ENCODE measurements at places on chromosomes 3 and 15. TPM values are rescaled to one million over a fixed set of nuclear protein-coding genes. Genes with fewer than 3 reads are reported as not detected.

- DNase-seq, result no peak
Observed at GRCh38 chr3:149605902-149606301, 51.9 kb downstream of the WWTR1 start.

DNA sequence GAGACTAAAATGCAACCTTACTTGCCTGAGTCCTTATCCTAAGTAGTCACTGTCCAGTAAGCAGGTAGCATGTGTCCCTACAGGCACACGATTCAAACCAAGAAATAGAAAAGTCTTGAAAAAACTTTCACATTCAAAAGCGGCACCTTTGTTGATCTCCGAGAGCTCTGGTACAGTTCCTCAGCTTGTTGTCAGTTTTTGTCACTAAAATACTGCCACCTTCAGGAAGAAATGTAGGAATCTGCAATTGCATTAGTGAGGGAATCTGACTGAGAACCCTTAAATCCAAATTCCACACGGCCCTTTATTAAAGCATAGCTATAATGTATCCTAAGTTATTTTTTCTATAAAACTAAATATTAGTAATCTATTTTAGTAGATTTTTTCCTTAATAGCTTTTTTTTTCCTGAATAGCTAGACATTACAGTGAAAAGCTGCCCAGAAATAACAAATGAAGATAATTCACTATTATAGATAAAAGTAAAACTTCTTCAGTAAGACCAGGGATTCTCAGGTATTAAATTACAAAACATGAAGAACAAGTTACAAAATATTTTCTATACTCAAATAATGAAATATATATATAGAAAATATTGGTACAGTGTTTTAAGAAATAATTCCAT is 44.0 kb downstream of the CCDC54 start:
- peak; percentile 25 for DNase-seq

DNA sequence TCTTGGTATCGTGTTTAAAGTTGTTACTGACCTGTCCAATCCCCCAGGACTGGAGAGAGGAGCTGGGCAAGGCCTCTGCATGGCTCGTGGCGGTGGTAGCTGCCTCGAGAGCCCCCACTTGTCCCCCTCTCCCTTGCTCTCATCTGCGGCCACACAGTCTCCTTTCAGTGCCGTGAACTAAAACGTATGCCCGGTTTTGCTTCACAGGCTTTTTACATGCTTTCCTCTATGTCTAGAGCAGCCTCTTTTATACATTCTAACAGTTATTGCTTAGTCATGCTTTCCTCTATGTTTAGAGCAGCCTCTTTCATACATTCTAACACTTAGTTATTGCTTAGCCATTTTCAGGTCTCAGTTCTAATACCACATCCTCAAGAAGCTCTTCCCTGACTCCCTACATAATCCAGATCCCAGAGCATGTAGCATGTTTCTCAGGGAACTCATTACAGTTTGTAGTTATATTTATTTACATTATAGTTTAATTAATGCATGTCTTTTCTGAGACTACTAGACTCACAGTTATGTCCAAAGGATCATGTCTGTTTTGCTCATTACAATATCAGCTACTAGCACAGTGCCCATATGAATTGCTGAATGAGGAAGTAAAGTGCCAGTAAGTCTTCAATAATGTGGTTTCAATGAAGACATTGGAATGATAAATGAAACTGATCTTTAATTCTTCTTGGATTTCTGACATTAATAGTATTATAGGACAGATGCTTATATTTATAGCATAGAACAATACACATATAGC is 66.5 kb upstream of the TBL1XR1 start:
- no peak for DNase-seq

- no peak for DNase-seq
Observed at GRCh38 chr3:196686436-196686835, 25.6 kb downstream of the CEP19 start.

DNA sequence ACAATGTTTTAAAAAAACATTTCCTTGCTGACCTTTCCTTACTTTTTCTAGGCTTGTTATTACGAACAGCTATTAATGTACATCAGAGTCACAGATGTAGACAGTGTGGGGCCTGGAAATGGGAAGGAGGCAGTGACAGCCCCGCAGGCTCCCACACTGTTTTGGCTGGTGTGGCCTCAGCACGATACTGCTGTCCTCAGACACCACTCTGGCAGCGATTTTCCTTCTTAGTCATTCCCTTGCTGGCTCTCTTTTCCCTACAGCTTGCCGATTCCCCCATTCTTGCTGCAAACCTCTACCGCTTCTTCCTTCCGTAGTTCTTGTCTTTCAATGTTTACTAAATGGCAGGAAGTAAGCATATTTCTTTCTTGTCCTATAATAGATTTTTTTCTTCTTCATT is 113.1 kb downstream of the ABI3BP start:
- no peak for DNase-seq

MESP1 gene
- total RNA-seq, result 4.4 TPM

DNA sequence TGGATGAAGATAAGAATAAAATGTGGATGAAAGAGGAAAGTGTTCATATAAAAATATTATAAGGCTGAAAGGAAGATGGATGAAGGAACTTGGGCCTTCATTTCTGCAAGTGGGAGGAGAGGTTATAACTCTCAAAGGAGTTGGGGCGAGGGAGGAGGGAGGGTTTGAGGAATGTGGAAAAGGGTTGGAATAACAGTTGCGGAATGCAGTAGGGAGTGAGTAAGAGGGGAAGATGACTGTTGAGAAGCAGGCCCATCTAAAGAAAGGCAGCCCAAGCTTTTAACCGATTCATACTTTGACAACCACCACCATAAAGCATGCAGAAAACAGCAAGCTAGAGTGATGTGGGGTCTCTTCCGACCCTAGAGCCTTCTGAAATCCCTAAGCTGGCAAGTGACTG is 8.3 kb upstream of the TM4SF4 start:
- no peak for DNase-seq

ISG20 gene
- 51.2 TPM for total RNA-seq

GOLGA6D gene
- not detected for total RNA-seq

GRCh38 chr15:62771234-62771633 is 271.3 kb upstream of the TPM1 start:
- DNase-seq, result no peak

GRCh38 chr15:72289597-72290325 is 17.4 kb upstream of the PARP6 start:
- DNase-seq, result no peak

RPLP1 gene
- 2,674 TPM for total RNA-seq

CNTN4 gene
- not detected for total RNA-seq

SUCNR1 gene
- total RNA-seq, result not detected

- DNase-seq, result no peak
Observed at GRCh38 chr3:10986592-10986991, 6.0 kb upstream of the SLC6A1 start.

HCLS1 gene
- total RNA-seq, result 248 TPM

PPP1R14D gene
- not detected for total RNA-seq

SNTN gene
- total RNA-seq, result not detected

NANOGP8 gene
- not detected for total RNA-seq

ROPN1 gene
- not detected for total RNA-seq

GRCh38 chr3:27632431-27633223 is 89.5 kb downstream of the EOMES start:
- peak; percentile 42 for DNase-seq

HMG20A gene
- 38.2 TPM for total RNA-seq

DNA sequence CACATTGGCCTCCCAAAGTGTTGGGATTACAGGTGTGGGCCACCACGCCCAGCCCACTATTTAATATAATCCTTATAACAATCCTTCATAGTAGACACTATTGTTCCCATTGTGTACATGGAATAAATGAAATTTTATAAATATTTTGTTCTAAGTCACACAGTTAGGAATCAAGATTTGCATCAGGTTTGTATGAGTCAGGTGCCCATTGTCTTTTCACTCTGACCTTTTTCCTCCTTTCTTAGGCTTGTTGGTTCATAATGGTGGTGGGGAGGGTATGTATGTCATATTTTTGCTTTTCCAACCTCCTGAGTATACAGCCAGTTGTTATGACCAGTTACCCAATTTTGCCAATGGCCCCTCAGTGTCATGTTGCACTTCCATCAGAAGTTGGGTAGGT is 18.0 kb upstream of the SLC30A4 start:
- no peak for DNase-seq

SQOR gene
- 56.4 TPM for total RNA-seq

BCL2A1 gene
- 88.7 TPM for total RNA-seq

NR1I2 gene
- total RNA-seq, result 0.88 TPM

DNA sequence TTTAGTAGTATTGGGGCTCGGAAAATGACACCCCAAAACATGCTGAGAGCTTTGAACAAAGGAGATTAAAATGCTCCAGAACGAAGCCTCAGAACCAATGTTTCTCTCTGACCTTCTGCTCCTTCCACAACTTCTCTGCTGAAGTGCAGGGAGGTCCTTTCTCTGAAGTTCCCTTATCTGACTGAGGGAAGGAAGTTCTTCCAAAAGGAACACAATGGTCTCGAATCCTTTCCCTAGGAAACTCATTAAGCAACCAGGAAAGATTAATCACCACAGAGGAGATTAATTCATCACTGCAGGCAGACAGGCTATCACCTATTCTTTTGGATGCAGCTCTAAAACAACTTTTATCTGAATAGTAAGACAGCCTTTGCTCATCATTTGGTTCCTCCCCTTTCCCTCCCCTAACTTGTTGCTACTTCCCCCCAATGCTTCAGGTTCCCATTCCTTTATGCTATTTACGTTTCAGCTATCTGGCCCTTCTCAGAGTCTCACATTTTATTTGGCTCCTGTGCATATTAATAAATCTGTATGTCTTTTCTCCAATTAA is 18.2 kb upstream of the WDR49 start:
- no peak for DNase-seq

DNA sequence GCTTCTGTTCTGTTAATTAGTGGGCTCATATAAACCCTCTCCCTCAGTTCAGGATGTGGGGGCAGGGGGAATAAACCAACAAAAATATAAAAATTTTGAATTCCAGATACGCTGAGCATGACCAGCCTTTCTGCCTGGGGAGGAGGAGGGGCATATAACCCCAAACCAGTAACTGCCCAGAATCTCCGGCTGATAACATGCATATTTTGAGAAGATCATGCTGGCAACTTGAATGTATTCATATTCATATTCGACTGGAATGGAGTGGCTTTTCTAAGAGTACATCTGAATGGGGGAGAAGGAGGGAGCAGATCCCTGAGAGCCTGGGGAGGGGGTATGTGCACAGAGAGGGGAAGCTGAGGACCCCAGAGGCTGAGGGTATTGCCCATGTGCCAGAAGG is 54.5 kb upstream of the LCTL start:
- DNase-seq, result no peak

GRCh38 chr3:190375671-190376070 is 12.3 kb upstream of the CLDN16 start:
- DNase-seq, result no peak

DNA sequence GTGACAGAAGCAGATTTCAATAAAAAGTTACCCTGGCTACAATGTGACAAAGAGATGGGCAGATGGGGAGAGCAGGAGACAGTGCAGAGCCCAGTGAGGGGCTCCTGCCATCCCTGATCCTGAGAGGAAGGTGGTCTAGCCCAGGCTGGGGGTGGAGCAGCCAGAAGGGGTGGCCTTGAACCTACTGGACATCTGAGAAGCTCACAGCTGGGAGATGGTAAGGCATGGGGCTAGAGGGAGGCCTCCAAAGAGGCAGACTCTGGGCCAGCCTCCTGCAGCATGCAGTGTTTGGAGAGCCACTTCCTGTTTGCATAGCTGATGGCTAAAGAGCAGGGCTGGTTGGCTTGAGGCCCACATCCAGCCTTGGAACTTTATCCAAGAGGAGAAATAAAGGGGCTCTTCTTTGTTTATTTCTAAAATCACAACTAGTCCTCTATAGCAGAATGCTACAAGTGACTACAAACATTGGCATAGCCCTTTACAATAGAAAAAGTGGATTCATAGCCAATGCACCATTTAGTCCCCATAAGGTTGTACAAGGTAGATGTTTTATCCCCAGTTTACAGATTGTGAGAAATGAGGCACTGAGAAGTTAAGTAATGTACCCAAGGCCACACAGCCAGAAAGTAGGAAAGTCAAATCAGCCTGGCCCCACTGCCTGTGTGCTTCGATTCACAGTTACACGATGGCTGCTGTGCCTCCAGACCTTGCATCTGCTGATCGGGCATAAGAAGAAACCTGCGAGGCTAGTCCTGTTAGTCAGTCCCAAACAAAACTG is 4.6 kb downstream of the EFCC1 start:
- DNase-seq, result no peak

GRCh38 chr3:14806641-14807263 is 12.0 kb upstream of the FGD5 start:
- DNase-seq, result no peak

DNA sequence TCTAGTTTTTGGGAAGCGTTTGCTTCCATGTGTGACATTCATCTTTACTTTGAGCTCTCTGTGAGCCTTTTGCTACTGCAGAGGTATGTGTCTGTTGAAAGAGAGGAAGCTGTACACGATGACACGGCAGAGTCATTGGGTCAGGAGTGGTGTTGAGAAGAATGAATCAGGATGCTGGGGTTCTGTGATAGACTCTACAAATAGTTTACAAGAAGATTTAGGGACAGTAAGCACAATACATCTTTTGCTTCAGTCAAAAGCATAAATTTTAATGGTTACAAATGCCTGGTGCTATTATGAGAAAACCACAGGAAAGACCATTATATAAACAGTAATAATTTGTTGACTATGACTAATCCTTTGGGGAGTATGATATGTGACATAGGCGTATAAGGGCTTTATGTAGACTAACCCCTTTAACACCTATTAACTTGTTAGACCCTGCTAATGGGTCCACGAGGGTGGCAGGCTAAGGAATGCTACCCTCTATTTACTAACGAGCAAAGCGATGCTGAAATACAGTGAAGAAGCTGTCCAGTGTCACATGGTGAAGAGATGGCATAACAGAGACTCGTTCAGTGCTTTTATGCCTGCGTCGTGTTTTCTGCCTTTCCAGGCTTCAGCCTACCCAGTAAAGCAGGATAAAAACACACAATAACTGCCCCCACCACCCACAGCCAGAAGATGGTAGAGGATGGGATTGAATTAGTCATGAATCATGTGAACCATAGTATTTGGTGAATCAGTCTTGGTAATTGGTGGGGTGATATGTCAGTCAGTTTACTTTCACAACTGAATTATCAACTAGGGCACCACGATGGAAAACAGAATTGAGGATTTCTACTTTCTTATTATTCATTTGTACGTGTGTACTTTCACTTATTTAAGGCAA is 118.8 kb downstream of the LPP start:
- no peak for DNase-seq

DNA sequence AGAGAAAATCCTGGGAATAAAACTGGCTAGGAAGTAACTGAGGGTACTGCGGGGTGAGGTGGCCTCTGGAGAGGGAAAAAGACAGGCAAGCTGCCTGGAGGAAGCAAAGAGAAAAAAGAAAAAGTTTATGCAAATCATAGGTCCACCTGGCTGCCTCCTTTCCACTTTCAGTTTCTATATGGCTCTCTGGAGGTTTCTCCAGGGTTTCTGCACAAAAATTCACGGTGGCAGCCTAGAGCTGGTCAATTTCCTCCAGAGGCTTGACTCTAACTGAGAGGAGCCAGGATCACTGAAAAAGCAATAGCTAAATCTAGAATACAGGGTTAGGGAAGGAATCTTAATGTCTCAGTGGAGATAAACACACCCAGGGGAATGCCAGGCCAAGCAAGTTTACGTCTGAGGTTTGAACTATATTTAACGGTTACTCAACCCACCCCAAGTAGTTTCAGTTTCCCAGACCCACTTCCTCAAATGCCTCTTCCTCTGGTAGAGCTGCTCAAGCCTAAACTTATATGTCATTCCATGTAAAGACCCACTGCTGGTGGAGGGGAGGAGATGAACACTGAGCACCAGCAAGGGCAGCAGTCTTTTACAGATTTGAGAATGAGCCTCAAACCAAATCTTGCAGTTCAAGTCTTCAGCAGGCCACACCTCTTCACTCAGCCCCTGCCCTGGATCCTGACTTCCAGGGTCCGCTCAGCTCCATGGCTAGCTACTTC is 5.7 kb downstream of the LYSMD2 start:
- DNase-seq, result peak; percentile 57

- peak; percentile 55 for DNase-seq
Observed at GRCh38 chr3:184284696-184285095, 8.9 kb downstream of the ECE2 start.
